ENCODE measurements at places on chromosomes 5 and 9.
A peak's percentile ranks its signal among the peaks of the same experiment; 100 is the strongest.

- DNase-seq, result no peak
These were observed 7.0 kb upstream of the UGT3A2 start for GRCh38 chr5:36073595-36074216.

DNA sequence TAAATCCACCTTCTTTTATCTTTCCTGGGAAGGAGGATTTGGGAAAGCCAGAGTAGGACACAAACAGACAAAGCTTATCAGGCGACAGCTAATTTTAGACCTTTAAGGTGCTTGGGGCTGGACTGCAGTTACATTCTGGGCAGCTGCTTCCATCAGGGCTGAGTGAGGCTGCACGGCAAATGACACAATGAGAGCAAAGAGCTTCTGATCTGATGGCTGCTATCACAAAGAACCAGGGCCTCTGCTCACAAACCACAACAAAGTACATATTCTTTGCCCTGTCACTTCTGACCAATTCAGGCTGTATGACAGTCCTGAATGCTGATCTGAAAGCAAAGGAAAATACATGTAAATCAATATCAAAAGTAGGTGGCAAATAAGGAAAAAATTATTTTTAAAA, 93.1 kb downstream of the MRPS27 start:
- no peak for DNase-seq

- peak; percentile 72 for DNase-seq
These were observed 1.7 kb downstream of the PRKAA1 start for GRCh38 chr5:40796487-40796889.

DNA sequence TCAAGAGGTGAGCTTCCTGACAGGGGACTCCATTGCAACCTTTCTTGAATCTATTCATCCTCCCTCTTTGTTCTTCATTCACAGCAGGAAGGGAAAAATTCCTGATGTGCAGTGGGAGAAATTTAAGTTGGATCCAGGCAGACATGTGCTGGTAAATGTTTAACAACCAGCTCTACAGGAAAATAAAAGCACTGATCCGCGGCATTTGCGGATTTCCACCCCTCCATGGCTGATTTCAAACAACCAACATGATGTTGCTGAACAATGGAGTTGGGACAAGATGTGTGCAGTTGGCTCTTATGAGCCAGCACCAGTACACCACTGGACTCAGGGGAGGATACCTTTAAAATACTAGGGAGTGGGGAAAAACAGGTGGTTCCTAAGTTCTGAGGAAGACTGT, 47.0 kb downstream of the SPRY4 start:
- DNase-seq, result no peak

- no peak for DNase-seq
These were observed 52.4 kb downstream of the FSD1L start for GRCh38 chr9:105500108-105500766.

GRCh38 chr5:136053336-136054141, 24.8 kb downstream of the TGFBI start:
- DNase-seq, result peak; percentile 86

GRCh38 chr9:133934482-133935232, 57.5 kb downstream of the VAV2 start:
- DNase-seq, result no peak

GRCh38 chr5:177300236-177300880, 3.2 kb downstream of the RAB24 start:
- DNase-seq, result peak; percentile 33

Measured in skeletal muscle cell (primary cell).